ENCODE measurements at places on chromosomes 1 and 21.

DNA sequence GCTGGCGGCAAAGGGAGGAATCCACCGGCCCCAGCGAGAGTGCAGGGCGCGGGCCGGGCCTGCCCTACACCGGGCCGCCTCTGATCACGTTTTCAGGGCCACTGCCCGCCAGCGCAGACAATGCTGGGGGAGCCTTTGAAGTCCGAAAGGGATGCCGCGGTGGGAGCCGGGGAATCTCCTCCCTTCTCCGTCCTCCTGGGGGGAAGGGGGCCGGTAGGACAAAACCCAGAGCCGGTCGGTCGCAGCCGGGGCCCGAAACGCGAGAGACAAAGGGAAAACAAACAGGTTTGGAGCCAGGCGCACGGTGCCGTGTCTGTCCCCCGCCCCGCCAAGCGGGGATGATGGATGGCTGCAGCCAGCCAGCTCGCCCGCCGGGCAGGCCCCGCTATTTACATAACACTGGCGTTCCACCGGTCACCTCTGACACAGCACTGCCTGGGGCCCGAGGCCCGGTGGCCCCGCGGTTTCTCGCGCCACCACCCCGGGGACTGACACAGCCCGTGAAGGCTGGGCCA is 92.0 kb downstream of the CASZ1 start:
- no peak for DNase-seq

DNA sequence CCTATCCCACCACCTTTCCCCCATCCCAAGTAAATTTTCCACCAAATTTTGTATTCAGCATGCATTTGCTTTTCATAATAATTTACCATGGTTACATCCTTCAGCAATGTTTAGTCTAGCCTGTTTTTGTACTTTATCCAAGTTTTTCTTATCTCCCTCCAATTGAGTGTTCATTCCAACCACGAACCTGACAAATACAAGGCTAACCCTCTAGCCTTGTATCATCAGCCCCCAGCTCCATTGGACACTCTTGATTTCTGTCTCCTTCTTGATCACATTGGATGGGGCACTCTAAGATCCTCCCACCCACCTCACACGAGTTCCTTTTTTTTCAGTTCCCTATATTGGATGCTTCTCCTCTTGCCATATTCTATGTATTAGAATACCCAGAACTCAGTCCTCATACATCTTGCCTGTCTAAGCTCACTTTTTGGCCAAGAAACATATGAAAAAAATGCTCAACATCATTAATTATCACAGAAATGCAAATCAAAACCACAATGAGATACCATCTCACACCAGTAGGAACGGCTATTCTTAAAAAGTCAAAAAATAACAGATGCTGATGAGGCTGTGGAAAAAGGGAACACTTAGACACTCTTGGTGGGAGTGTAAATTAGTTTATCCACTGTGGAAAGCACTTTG is 40.5 kb upstream of the SLC35F3 start:
- DNase-seq = no peak

DNA sequence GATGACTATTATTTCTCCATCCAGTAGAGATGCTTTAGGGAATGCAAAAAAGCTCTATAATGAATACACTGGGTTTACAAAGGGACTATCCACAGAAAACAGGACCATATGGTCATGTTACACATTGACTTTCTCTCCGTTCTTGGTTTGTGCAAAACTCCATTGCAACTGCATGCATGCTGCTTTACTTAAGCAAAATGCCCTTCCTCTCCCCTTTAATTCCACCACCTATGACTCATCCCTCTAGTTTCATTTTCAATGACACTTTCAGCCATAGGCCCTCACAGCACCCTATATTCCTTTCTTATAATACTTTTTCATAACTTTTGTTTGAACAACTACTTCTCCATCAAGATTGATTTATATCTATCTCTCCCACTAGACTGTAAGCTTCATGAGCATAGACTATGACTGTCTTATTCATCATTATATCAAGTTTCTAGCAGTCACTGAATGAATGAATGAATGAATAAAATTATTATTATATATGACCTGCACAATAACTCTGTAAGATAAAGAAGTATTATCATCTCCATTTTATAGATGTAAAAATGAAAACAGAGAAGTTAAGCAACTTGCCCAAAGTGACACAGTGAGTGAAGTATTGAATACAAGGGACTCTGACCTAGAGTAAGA is 248.9 kb downstream of the PLPP3 start:
- no peak for DNase-seq

GRCh38 chr1:84365225-84366221 is 32.8 kb upstream of the DNASE2B start:
- no peak for DNase-seq

GRCh38 chr1:3060601-3061551 is 8.1 kb upstream of the PRDM16 start:
- DNase-seq = no peak

GRCh38 chr1:148383966-148384365 is 99.1 kb downstream of the PPIAL4G start:
- DNase-seq = no peak

GRCh38 chr1:50080904-50081586 is 27.7 kb upstream of the ELAVL4 start:
- DNase-seq = no peak

- peak; percentile 51 for DNase-seq
These were observed 146.2 kb upstream of the KRTAP19-8 start for GRCh38 chr21:31184459-31184858.

GRCh38 chr21:43325968-43326715 is 100.8 kb downstream of the SIK1 start:
- no peak for DNase-seq

DNA sequence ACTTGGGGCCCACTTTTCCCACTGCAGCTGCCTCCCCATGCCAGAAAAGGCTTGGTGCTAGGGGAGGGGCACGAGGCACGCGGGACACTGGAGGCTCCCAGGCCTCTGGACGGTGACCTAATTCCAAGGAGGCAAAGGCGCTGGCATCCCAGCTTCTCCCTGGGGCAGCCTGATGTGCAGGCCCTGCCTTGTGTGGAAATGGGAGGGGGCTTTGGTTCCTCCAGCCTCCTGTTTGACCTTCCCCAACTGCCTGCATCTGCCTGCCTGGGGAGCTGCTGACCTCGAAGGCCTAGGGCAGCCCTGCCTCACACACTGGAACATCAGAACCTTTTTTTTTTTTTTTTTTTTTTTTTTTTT is 39.9 kb downstream of the KIAA1614 start:
- DNase-seq = no peak

DNA sequence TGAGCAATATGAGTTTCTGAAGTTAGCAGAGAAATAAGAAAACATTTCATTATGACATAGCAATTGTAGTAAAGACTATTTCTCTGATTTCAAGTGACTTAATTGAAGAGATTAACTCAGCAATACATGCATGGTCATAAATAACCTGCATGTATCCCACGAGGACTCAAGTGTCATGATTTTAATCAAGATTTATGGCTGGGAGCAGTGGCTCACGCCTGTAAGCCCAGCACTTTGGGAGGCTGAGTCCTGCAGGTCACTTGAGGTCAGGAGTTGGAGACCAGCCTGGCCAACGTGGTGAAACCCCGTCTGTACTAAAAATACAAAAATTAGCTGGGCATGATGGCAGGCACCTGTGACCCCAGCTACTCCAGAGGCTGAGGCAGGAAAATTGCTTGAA is 311.9 kb upstream of the PLD5 start:
- DNase-seq = no peak

DNA sequence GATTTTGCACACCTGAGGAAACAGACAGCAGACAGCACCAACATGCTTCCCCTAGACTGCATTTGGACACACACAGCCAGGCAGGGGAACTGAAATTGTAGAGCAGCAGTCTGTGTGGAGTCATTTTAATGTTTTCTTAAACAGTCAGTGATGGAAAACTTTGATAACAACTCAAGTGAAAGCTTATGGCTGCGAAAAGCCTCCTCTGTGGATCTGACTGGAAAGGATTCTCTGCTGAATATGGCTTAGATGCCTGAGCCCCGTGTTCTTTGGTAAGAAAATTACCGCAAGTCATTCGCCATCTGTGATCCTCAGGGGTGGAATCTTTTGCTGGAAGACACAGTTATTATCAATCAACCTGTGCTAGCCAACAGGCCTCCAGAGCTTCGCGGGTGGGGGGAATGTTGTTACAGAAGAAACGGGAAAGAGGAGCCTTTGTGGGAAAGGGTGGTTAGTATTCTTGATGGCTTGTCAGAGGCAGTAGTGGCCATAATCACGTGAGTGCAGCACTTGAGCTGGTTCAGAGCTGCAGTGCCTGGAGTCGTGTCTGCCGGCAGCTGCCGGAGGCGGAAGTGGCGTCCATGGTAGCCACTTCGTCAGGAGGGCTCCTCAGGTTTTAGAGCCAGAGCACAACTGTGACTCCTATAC is 204.7 kb downstream of the ST6GALNAC3 start:
- DNase-seq = no peak

DNA sequence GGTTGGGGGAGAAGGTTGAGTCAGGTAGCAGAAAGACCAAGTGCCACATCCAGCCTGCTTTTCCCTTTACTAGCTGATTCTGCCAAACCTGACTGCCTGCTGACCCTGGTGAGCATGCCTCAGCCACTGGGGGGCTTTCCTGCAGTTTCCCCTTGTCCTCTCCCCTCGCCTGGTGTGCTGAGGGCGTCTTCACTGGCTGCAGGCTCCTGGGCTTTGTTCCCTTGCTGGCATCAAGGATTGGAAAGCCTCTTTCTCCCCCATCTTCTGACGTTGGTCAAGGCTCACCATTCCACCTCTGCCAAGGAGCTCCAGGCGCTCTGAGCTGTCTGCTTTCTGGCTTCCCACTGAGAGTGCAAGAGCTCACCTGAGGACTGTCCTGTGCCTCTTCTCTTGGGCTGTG is 28.4 kb downstream of the MAN1C1 start:
- DNase-seq = no peak

DNA sequence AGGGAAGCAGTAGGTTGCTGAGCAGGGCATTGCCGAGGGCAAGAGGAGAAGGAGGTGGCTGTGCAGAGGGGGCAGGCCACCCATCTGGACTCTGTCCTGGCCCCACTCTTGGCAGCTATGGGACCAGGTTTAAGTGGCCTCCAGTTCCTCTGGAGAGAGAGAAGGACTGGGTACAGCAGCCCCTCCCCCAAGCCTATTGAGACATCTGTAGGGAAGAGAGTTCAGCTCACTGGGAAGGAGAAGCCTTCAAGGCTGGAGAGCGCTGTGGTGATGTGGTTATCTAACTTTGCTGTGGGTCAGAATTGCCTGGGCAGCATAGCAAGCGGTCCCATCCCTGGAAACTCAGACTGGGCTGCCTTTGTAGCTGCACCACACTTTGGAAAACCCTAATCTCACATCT is 93.9 kb downstream of the KCNJ15 start:
- DNase-seq = no peak

GRCh38 chr1:203638103-203638475 is 11.5 kb downstream of the ATP2B4 start:
- DNase-seq = no peak

- DNase-seq = no peak
These were observed 33.9 kb downstream of the TMEM51 start for GRCh38 chr1:15187175-15188129.

- DNase-seq = no peak
These were observed 39.8 kb downstream of the PLPP3 start for GRCh38 chr1:56539520-56539931.

GRCh38 chr1:229842302-229843255 is 216.5 kb downstream of the URB2 start:
- no peak for DNase-seq

GRCh38 chr1:8137481-8138244 is 111.6 kb upstream of the ERRFI1 start:
- DNase-seq = no peak

DNA sequence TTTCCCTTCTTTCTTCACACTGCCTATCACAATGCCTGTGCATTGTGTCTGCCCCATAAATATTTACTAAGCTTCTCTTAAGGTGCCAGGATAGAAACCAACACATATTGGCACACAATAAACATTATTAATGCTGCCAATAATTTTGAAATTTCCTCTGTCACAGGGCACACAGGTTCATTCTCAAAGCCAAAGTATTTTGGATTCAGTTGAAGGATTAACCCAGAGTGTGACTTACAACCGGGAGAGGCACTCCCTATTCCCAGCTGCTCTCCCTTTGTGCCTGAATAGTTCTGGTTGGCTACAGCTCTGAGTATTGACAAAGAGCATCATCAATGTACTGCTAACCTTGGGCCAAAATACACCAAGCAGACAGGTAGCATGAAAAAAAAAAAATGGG is 46.6 kb upstream of the ATP1A1 start:
- no peak for DNase-seq

DNA sequence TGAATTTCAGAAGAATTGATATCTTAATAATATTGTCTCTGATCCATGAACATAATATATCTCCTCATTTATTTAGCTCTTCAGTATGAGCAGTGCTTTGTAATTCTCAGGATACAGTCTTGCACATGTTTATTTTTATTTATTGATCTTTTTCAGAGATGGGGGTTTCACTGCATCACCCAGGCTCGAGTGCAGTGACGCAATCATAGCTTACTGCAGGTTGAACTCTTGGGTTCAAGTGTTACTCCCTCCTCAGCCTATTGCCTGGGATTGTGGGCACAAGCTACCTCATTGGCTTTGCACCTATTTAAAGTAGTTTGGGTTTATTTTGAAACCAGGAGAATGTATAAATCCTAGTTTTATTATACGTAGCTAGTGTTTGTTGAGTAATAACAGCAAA is 4.7 kb downstream of the RPS6KC1 start:
- DNase-seq = no peak

Measured in stimulated activated CD4-positive, alpha-beta T cell treated with anti-CD3 and anti-CD28 coated beads, TNF-alpha, amount 100 ng/mL, for 4 hours (primary cell).